ENCODE measurements at places on chromosomes 5 and 9.

DNA sequence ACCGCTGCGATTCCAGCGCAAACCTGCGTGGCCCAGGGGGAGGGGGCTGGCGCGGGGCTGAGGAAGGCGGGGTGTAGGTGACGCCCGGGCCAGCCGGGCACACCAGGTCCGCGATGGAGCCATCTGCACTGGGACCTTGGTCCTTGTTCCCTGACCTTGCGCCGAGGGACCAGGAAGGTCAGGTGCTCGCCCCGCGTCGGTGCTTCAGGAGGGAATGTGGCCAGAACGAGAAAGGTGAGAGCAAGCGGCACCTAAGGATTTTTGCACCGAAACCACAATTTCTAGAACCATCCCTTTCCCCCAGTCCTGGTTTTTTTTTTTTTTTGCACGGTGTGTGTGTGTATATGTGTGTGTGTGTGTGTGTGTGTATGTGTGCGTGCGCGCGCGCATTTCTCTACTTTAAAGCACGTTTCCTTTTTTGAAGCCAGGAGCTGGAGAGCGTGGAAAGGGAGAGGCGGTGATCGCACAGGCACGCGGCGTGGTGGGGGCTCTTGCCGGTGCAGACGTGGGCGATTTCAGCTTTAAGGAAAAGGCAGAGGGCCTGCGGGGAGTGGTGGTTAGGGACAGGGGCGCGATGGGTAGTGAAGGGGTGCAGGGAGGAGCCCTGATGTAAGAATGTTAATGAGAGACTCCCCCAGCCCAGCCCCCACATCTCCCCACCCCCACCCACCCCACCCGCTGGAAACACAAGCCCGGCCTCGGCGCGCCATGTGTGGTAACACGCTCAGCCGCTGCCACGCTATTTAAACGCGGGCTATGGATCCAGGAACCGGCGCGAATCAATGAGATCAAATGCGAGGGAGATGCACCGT is at the start of gene NPR3:
Gene NPR3, plus strand, starts transcription at position 772 of the 812 bp plus-strand sequence. CDS start 456 bp downstream, outside the sequence.
- DNase-seq: no peak

DNA sequence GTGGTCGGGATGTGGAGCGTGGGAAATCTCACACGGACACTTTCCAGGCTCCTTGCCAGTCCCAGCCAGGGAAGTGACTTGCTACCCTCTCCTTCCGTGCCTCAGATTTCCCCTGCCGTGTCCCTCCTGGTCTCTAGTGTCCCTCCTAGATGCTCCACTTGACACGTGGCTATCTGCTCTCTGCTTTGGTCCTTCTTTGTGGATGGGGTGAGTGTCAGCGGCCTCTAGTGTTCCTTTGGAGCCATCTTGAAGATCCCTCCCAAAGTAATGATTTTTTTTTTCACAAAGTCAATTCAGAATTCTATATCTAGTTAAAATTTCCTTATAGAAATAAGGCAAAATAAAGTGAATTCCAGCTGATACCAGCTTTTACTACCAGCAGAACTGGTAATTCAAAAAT is 117.7 kb downstream of the MRPL36 start:
- no peak for DNase-seq

DNA sequence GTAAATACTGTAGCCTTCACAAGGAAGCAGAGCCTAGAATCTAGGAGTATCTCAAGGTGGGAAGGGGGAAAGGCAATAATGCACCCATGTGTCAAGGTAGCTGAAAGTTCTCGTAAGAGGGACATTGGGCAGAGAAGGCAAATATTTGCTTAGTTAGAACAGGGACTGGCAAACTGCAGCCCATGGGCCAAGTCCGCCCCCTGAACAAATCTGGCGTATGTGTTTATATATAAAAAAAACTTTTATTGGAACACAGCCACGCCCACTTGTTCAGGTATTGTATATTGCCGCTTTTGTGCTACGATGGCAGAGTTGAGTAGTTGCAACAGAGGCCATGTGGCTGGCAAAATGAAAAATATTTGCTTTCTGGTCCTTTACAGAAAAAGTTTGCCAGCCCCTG is 16.1 kb downstream of the KCNN2 start:
- DNase-seq: no peak

- DNase-seq: no peak
These were observed 70.5 kb downstream of the MLLT3 start for GRCh38 chr9:20551835-20552234.

DNA sequence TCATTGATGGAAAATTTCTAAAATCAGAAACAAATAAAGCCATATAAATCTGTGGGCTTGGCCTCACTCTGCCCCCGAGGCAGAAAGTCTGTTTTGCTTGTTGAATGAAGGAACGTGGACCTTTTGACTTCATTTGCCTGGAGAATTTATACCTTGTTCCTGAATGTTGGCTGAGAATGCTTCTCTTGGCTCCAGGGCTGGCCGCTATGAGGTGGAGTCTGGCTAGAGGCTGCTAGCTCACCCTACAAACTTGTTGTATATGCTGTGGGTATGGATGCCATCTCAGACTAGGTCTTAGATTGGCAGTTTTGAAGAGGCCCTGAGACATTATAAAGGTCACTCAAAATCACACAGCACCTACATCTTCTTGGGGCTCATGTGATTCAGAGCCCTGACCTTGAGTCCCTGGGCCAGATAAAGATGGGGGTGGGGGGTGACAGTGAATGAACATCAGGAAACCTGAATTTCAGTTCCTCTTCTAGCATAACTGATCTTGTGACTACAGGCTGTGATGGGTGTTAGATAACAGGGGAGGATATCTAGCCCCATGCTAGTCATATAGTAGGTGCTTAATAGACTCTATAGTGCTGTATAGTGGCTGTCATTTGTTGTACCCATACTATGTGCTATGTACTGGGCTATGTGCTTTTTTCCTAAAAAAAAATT is 2.8 kb downstream of the GM2A start:
- DNase-seq: no peak

GRCh38 chr5:5363045-5363444 is 59.4 kb upstream of the ICE1 start:
- no peak for DNase-seq

DNA sequence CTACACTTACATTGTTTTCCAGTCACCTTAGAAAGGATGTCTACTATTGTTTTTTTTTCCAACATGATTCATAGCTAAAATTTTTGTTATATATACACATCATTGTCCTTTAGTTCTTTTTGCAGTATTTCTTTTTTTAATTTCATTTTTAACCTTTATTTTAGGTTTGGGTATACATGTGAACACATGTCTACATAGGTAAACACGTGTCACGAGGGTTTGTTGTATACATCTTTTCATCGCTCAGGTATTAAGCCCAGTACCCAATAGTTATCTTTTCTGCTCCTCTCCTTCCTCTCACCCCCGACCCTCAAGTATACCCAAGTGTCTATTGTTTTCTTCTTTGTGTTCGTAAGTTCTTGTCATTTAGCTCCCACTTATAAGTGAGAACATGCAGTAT is 19.0 kb downstream of the IFNA5 start:
- DNase-seq: no peak

GRCh38 chr5:122141751-122142150 is 12.4 kb downstream of the ZNF474 start:
- DNase-seq: no peak
